ENCODE measurements at places on chromosomes 11 and 22.

DNA sequence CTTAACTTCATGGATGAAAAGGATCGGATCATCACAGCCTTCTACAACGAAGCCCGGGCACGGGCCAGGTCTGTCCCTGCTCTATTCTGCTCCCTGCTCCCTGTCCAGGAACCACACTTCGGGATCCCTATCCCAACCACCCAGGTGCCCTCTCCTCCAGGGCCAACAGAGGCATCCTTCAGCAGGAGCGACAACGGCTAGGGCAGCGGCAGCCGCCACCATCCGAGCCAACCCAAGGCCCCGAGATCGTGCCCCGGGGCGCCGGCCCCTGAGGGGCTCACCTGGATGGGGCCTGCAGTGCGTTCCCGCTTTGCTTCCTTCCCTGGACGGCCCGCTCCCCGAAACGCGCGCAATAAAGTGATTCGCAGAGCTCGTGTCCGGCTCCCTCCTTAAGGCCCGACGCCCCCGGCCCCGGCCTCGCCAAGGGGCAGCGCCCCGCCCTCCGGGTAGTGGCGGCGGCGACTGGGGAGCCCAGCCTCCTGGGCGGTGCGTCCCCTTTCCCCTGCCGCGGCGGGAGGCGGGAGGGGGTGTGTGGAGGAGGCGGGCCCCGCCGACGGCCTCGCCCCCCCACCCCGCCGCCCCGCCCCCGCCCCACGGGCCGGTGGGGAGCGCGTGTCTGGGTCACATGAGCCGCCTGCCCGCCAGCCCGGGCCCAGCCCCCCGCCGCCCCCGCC is at the start of gene VEGFB:
Gene VEGFB (plus strand): TSS at position 672 of the 674 bp plus-strand sequence. CDS start 250 bp downstream, outside the sequence.
- no peak for DNase-seq

- no peak for DNase-seq
These were observed 459.6 kb downstream of the TBC1D22A start for GRCh38 chr22:47221840-47222615.

DNA sequence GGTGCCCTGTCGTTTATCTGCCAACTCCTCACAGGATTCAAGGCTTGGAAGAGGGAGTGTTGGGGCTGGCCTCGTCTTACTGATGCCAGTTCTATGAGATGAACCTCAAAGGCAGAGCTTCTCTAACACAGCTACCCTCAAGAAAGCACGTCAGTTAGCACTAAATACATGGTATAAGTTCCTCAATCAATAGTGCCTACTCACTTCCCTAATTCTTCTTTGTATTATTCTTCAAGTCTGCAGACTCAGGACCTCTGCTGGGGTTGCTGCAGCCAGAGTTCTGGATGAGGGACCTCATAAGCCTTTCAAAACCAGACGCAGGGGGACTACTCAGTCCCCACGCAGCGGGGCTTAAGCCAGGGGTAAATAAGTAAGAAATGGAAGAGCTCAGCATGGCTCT is 118.3 kb downstream of the VPREB1 start:
- DNase-seq = no peak

GRCh38 chr11:35262056-35262455 is 123.1 kb downstream of the CD44 start:
- no peak for DNase-seq

GRCh38 chr11:2393941-2394817 is 6.4 kb upstream of the TSSC4 start:
- no peak for DNase-seq

Data from stimulated activated CD8-positive, alpha-beta memory T cell treated with anti-CD3 and anti-CD28 coated beads, Interleukin-7, amount 100 ng/mL, for 1 hour (primary cell).